ENCODE measurements at places on chromosomes 12 and 14.

DNA sequence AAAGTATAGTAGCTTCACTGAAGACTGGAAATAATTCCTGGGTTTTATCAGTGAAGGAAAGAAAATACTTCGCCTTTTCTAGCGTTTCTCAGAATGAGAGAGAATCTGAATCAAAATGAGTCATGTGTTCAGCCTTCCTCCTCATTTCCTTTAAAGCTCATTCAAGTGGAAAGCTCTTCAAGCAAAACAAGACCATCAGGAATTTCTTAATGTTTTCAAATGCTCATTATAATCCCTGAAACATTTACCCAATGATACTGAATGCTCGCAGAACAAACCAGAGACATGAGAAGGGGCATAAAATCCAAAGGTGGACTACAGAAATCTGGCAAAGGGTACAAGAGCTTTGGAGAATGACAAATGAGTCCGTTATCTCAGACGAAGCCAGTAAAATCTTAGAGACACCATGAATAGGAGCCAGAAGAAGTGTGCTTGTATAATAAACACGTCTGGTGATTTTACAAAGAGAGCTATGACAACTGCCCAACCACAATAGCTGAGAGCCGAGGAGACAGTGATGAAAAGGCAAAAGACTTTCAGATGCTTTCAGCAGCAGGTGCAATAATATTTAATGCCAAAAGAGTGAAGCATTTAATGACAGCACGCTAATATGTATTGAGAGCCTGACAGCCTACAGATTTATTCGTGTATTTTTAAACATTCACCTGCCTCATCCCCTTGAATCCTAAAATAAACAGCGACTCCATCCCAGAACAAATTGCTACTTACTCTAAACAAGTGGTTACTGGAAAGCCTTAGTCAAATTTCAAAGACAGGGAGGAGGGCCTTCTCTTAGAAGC, 19.0 kb downstream of the SPRING1 start:
- DNase-seq, result no peak

DNA sequence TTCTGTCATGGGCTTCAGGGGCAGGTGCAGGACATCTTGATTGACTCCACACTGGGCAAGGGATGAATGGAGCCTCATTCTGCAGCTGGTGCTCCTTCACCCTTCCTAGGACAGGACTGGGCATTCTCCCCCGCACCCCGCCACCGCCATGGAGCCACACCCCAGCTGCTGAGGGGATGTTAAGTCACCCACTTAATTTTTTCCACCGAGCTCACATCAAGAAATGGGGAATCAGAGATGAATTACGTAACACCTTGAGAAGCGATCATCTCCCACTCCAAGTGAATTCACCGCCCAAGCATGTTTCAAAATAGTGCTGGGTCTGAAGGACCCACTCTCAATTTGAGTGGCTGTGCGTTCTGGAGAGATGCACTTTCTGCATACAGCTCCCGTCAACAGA, 94.2 kb downstream of the EML1 start:
- no peak for DNase-seq

- peak; percentile 70 for DNase-seq
Observed at GRCh38 chr14:52949711-52950409, 990 bp downstream of the FERMT2 start.

- no peak for DNase-seq
Observed at GRCh38 chr12:1078002-1078401, 87.0 kb downstream of the ERC1 start.

Measured in T47D (cell line).